ENCODE measurements at places on chromosomes 11 and 22. TPM values are rescaled to one million over a fixed set of nuclear protein-coding genes. Genes with fewer than 3 reads are reported as not detected.
A peak's percentile ranks its signal among the peaks of the same experiment; 100 is the strongest.

- peaks cover 2% of the 10 kb centered on the region for H3K36me3 ChIP-seq
- H3K4me1 ChIP-seq, result no peaks in the 10 kb centered on the region
- no peak overlapping the region for H3K4me3 ChIP-seq
- no peak overlapping the region for H3K27ac ChIP-seq
- H3K27me3 ChIP-seq, result no peaks in the 10 kb centered on the region
- no peak for DNase-seq
These were observed 79.1 kb downstream of the PICALM start for GRCh38 chr11:85989746-85990145.

GRCh38 chr11:65576232-65576866 lies 496 bp downstream of the EHBP1L1 start:
- peaks cover 41% of the 10 kb centered on the region for H3K4me1 ChIP-seq
- peaks cover 18% of the 10 kb centered on the region for H3K36me3 ChIP-seq

- no peak overlapping the region for H3K4me3 ChIP-seq
- H3K4me1 ChIP-seq, result peaks cover 15% of the 10 kb centered on the region
- no peaks in the 10 kb centered on the region for H3K36me3 ChIP-seq
- no peak overlapping the region for H3K27ac ChIP-seq
- no peaks in the 10 kb centered on the region for H3K27me3 ChIP-seq
- DNase-seq, result peak; percentile 84
These were observed 4.7 kb downstream of the CSDC2 start for GRCh38 chr22:41565403-41566054.

The TRPC6 gene
- 1.5 TPM for total RNA-seq

The TBX10 gene
- total RNA-seq, result not detected

The BARX2 gene
- not detected for total RNA-seq

The RGL4 gene
- total RNA-seq, result not detected

All from fibroblast of lung (primary cell).